ENCODE measurements at places on chromosomes 6 and 20.

- no peak for DNase-seq
These were observed 309.3 kb upstream of the CDYL start for GRCh38 chr6:4466769-4467480.

DNA sequence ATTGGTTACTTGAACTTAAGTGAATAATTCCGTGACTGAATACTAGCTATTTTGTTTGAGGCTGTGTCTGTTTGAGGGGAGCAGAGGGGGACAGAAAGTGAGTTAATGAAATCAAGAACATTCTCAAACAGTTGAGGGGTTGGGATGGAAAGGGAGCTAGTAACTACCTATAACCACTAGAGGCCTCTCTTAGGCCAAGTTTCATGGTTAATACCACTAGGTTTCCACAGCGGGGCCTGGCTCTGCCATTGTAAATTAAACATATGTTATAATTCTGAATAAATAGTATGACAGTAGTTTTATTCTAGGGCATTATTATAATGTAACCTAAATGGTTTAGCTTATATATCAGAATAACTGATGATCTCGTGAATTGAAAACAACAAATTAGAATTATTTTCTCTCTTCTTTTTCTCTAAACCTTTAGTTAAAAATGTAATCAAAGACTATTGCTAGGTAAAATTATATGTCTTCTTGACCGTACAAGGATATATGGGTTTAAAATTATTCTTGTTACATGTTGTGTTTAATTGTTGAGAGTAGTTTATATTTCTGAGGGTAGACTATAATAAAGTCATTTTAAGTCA, 108.1 kb downstream of the BCKDHB start:
- peak; percentile 11 for DNase-seq

DNA sequence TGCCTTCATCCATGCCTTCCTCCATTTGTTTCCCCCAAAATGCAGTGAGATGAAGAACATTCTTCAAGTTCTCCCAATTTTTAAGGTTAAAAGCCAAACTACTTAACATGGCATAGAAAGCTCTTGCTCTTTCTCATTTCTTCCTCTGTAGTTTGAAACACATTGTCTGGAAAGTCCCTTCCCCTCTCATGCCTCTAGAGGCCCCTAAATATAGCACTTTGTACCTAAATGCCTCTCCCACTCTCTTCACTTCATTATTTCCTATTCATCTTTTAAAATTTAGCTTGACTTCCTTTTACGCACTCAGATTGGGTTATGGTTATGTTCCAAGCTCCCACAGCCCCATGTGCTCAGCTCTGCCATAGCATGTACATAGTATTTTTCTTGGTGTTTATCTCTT, 389.3 kb downstream of the HDGFL1 start:
- DNase-seq, result no peak

DNA sequence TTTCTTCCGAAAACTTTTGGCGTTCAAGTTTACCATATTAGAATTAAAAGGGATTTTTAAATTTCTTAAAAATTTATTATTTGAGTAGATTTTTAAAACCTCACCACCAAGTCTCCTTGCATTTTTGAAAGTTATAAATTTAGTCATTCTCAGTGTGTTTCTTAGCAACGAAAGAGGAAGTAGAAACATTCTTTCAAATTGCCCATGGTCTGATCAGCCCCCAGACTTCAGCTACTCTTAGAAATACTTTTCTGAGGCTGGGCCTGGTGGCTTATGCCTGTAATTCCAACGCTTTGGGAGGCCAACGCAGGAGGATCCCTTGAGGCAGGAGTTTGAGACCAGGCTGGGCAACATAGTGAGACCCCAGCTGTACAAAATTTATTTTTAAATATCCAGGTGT, 15.1 kb upstream of the RTF2 start:
- no peak for DNase-seq

DNA sequence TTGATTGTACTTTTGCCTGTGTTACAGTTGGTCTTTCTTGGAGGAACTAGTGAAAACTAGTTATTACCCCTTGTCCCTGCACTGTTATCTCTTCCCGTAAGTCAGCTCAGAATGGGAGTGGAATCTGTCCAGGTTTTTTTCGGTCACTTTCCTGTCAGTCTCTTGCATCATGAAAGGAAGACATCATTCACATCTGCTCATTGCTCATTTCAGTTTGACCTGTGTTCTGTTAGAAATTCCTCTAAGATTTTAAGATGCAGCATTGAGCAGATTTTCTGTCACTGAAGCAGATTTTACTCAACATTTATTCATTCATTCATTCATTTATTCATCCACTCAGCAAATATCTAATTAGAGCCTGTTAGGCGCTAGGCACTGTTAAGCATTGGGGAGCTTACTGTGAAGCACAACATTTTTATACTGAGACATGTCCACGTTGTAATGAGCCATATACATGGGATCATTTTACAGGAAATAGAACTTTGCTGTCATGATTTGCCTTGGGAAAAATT, 33.1 kb upstream of the HINT3 start:
- DNase-seq, result no peak

DNA sequence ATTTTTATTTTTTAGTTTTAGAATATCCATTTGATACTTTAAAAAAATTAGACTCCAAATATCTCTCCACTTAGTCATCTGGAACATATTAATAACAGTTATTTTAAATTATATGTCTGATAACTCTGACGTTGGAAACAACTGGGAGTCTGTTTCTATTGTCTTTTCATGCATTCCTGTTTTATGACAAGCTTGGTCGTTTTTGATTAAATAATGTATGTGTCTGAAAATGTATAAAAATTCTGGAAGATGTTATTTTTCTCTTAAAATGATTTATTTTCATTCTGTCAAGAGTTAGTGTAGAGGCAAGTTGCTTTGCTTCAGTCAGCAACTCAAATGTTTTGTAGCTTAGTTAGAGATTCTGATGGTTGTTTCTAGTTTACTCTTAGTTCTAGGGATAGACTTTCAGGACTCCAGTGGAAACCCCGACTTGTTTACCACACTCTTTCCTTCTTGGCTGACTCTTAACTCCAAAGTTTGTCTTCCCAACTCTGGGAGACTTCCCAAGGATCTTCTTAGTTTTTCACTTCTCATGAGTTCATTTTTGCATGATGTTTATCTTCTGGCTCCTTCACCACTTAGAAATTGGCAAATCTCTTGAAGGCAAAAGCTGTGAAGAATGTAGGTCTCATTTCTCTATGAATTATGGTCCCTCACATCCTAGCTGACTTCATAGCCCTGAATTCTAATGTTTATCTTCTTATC, 190.9 kb downstream of the LAMA2 start:
- DNase-seq, result no peak

GRCh38 chr6:87658516-87658915, 43.5 kb downstream of the AKIRIN2 start:
- no peak for DNase-seq

DNA sequence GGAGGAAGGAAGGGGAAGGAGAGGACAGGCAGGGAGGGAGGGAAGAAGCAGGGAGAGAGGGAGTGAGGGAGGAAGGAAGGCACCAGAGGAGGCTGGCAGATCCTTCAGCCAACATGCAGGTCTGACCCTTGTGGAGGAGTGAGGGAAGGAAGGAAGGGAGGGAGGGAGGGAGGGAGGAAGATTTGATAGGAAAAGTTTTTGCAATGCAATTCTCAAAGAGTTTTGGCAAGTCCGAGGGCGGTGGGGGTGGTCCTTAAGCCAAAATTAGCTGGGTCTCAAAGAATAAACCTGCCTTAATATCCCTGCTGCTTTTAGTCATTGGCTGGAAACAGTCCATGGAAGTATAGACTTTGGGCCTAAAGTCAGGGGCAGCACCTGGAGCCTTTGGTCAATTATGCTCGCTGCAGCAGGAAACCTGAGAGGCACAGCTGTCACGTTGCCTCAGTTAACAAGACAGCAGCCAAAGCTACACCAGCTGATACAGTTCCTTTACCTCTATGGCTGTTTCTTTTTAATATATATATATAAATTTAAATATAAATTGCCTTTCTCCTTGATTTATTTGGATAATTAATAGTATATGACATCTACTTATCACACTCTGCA, 115.7 kb upstream of the RALGAPA2 start:
- no peak for DNase-seq

GRCh38 chr6:163941624-163941976, 527.1 kb downstream of the QKI start:
- DNase-seq, result no peak

GRCh38 chr6:163324688-163325389, 89.7 kb upstream of the QKI start:
- DNase-seq, result peak; percentile 38

DNA sequence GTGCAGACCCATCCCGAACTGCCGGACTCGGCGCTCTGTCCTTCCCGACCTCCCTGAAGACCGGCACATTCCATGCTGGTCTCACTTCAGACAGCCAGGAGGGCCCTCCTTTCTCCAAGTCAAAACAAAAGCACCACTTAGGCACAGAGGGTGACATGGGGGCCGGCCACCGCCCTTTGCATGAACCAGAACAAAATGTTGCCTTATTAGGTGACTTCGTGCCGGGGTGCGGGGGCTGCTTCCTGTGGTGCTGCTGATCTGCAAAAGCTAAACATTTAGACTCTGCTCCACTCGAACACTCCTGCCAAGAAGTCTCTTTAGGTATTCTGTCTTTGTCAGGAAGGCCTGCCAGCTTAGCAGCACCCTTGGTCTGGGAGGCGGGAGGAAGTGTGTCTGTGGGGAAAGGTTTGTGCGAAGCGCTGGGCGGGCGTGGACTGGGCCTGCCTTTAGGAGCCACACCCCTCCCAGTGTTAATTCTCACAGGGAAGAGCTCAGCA, 133.8 kb downstream of the SMOC2 start:
- no peak for DNase-seq

DNA sequence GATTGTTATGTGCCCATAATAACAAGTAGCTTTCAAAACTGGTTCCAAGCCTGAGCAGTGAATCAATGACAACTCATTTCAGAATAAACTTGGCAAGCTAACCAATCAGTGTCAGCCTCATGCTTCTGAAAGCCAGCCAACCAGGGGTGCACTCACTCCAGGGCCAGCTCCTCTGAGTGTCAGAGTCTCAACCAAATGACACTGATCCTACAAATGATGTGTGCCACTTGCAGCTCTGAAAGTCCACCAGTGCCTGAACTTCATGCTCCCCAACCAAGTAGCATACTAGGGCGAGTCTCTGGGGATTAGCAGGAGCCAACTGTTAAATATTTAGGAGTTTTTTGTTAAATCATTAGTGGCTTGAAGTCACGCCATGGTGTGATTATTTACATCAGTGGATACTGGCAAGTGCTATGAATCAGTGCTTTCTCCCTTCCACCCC, 4.5 kb downstream of the IYD start:
- no peak for DNase-seq

DNA sequence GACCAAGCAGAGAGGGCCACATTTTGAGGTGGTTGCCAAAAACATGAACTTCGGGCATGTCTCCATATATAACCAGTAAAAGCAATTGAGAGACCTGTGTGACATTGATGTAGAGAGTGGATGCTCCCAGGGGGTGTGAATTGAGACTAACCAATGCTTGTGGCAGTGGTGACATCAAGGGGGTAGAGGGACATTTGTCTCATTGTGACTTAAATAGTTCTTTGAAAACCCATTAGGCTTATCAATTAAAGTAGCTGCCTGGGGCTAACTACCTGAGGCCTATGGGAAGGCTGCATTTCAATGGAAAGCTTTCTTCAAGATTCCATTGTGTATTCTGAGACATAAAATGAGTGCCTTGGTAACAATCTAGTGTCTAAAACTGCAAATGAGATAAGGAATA, 82.1 kb upstream of the FABP7 start:
- no peak for DNase-seq

- no peak for DNase-seq
These were observed 103.4 kb downstream of the MAP3K4 start for GRCh38 chr6:161094955-161095354.

DNA sequence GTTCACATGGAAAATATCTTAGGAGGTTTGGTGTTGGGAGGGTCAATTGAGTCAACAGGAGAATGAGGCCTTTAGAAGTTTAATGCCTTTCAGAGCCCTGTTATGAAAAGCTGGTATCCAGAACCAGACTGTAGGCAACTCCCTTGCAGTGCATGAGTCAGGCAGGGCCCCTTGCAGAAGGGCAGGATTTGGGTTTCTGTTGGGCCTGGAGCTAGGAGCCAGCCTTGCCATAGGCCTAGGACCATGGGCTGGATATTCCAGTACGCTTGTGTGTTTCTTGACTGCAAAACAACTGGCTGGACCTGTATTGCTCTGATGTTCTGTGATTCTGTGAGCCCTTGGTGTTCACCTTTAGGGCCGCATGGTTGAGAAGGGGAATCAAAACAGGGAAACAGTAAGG, 350.9 kb upstream of the PRND start:
- no peak for DNase-seq

Data from T47D (cell line).